Lung microvascular endothelial cell (primary cell): ENCODE measurements at places on chromosomes 5 and 9.
A peak's percentile ranks its signal among the peaks of the same experiment; 100 is the strongest.

- no peak for DNase-seq
Measured at GRCh38 chr9:107614765-107615164, 125.2 kb upstream of the KLF4 start.

DNA sequence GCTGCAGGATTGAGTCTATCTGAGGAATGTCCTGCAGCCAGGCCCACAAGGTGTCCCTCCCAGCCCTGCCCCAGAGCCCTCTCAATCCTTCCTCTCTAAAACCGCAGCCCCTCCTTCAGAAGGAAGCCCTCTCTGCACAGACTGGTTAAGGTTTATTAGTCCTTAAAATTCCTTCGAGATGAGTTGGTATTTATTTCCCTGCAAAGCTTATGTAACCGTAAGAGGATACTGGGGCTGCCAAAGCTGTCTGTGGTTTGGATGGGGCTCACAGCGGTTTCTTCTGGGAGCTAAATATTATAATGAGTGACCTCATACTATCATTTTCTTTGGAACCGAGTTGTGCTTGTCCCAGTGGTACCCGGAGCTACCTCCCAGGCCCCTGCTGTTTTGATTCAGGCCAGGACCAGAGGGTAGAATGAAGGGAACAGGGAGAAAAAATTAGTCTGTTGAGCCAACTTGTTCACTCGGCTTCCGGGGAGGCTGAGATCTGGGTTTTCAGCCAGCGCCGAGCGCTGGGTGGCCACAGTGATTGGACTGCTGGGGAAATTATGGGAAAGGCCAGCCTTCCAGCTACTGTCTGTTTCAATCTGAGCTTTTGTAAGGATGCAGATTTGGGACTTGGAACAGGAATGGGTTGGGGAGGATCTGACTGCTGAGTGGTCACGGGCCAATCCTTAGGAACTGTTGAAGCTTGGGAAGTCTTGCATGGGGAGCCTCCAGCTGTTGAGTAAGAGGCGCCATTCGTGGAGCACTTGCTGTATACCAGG, 107.5 kb downstream of the NDFIP1 start:
- no peak for DNase-seq

DNA sequence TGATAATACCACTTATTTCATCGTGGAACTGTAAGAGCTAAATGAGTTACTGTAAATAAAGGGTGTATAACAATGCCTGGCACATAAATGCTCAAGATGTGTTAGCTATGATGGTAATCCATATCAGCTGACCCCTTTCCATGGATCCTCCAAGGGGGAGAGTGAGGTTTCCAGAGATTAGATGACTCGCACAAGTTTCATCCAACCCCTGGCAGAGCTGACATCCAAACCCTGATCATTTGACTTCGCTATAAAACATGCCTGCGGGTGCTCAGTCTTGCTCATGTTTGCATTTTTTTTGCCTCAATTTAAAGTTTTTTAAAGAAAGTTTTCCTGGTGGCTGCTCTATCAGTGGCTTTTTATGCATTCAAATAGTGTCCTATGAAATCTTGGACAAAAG, 145.7 kb upstream of the SMIM23 start:
- no peak for DNase-seq

DNA sequence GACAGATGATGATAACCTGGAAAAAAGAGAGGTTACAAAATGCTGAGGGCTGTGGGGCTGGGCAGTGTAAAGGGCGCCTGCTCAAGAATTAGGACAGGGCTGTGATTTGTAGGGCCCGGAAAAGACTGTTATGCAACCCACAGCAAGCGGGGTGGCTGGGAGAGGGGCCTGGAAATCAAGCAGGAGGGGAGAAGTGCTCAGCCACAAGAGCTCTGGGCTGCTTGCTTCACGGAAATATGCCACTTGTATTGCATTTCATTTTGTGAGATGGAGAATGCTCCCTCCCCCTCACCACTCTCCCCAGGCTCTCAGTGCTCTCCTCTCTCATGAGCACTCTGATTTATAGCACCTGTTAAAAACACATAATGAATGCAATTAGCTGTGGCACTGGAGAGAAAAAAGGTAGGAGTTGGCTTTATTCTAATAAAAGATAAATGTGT, 8.4 kb upstream of the HAND1 start:
- no peak for DNase-seq

GRCh38 chr5:82365744-82366228, 87.6 kb upstream of the RPS23 start:
- DNase-seq: no peak

DNA sequence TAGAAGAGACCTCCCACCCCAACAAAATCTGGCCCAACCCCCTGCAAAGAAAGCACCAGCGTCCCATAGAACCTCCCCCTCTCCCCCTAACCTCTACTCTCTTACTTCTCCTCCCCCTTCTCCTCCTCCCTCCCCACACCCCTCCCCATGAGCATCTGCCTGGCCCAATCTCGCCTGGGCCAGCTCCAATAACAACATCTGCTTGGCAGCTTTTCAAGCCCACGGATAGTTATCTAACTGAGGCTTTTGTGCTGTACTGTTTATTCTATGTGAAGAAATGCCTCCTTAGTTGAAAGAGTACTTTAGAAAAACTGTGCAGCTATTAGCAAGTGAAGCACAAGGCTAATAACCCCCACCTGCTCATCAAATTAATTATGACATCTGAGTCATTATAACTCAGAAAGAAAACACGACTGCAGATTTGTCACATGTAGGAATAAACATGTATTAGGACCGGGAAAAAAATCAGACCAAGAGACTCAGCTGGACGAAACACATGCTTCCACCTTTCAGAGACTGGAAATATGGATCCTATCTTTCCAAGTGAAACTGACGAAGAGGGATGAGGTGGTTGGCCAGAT, 42.8 kb downstream of the NFIB start:
- DNase-seq: peak; percentile 65

- no peak for DNase-seq
Measured at GRCh38 chr5:67807439-67807888, 408.1 kb upstream of the PIK3R1 start.
